ENCODE measurements at places on chromosomes 5 and 9.

DNA sequence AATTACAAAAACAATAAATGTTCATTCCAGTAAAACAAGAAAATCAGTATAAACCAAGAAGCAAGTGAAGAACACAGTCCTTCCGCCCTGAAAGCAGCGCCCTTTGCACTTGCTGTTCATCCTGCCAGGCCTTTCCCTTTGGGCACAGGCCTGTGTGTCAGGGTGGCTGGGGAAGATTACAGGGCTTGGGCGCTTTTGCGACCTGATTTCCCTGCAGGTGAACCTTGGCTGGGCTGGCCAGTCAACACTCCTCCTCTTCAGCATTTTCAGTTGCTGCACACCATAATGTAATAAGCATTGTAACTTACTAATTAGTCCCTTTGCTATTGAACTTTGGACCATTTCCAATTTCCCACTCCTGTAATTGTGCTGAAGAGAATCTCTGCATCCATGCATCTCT, 38.6 kb upstream of the TDRD7 start:
- no peak for DNase-seq

DNA sequence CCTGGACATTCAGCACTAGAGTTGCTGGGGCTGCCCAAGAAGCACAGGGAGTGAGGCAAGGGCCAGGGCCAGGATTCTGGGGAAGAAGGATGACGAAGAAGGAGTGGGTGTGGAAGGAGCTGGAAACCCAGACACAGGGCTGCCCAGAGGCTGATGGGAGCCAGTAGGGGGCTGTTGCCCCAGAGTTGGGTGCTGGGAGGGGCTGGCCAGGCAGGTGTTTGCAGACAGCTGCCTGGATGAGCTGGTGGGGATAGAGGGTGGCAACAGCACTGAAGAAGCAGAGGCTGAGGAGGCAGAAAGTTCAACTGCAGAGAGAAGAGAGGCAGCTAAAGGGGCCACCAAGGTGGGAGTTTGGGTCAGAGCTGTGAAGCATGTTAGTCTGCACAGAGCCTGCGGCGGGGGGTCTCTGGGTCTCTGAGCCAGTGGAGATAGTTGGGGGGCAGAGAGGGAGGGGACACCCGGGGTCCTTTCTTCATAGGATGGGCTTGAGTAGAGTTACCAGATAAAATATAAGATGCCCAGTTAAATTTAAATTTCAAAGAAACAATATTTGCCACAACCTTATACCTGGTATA, 2.5 kb upstream of the AQP7 start:
- DNase-seq: no peak

GRCh38 chr5:177494346-177495195, 2.8 kb downstream of the PDLIM7 start:
- no peak for DNase-seq

DNA sequence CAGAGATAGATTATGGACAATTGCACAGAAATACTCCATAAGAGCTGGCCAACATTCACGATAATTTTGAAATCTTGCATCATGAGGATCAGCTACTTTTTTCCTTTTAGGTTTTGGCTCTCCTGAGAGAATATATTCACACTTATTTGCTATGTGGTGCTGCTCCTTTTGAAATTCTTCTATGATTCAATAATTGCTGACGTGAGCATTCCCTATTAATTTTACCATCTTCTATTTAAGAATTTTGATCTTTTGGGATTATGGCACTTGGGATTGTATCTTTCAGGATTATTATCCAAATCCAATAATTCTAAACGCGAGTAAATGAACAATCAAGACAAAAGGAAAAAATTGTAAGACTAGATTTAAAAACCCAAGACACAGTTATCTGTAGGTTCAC, 358.8 kb downstream of the ELAVL2 start:
- DNase-seq: no peak

DNA sequence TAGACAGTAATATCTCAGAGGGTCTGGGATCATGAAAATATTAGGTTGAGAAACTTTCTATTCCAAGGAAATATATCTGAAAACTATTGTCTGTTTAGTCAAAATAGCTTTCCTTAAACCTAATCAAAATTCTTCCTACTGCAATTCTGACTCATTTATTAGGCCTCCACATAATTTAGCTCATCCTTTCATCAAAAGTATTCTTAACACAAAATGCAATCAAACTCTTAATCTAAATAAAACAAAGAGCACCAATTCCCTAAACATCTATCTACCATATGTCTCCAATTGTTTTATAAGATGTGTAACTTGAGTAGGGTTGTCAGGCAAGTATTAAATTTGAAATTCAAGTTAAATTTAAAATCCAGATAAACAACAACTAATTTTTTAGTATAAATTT, 142.1 kb downstream of the PLK2 start:
- DNase-seq: no peak

- DNase-seq: no peak
Observed at GRCh38 chr9:100811643-100812042, 216.9 kb upstream of the PLPPR1 start.

DNA sequence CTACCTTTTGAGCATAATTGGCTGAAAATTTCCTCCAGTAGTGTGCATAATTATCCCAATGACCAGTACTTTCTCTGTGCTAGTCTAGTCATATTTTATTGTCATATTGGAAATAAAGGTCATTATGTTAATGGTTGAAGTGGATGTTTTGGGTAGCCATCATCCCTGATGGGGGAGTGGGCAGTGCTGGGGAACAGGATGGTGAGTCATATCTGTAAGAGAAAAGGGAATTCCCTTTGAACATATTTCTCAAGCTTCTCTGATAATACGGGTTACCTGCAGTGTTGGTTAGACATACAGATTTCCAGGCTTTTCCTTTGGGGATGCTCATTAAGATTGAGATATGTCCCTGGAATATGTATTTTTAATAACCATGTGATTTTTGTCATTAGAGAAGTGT, 33.3 kb upstream of the SPATA31D4 start:
- DNase-seq: no peak

DNA sequence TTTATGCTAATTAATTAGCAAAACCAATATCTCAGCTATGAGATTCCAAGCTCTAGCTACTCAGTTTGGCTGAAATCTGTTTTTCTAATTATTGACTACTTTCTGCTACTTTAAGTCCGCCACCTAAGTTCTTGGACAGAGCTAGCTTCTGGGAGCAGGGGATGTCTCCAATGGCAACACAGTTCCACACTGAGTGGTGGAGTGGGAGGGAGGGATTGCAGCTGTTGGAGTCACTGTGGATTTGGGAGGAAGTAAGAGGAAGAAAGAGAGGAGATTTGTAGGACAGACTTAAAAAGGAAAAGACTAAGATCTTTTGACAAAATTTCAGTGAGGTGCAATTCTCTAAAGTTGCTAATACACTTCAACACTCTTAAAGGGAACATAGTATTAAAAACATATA, 450.8 kb downstream of the NFIB start:
- no peak for DNase-seq

DNA sequence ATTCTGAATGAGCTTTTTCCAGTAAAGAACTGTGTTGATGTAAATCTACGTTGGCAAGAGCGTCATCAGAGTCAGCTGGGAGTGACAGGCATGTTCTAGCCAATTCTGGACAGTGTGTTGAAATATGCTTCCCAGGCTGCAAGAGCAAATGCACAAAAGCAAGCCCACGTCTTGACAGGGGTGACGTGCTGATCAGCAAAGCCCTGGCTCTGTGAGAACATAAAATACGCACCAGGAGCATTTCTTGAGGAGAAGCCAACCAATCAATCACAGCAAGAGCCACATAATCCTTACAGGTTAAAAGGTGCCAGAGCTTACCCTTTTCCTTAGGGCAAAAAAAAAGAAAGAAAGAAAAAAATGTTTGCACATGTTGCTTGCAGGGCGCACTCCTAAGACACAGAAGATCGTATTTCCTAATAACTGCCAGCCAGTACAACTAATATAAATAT, 148.1 kb downstream of the PDE4D start:
- DNase-seq: no peak

GRCh38 chr5:8839361-8840055, 706.4 kb downstream of the SEMA5A start:
- DNase-seq: no peak

Data from stimulated activated CD4-positive, alpha-beta T cell treated with anti-CD3 and anti-CD28 coated beads, Interleukin-1b, Interleukin-23, amount 100 ng/mL, for 1 hour (primary cell).